ENCODE measurements at places on chromosomes 11 and 22.
A peak's percentile ranks its signal among the peaks of the same experiment; 100 is the strongest.

DNA sequence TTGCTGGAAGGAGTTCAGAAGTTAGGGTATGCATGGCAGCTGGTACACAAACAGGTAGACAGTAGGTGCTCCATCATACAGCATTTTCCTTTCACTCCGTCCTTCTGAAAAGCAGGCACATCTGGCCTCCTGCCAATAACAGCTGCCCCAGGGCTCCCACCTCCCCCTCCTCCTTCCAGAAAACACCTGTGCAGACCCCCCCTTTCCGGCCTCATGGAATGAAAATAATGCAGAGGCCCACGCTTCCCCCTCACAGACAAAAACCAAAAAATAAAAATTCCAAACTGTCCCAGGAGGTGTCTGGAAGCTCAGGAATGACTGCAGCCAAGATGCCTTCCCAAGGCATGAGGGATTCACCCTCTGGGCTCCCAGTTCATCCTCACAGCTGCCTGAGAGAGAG, 185.5 kb downstream of the MN1 start:
- no peak for DNase-seq

DNA sequence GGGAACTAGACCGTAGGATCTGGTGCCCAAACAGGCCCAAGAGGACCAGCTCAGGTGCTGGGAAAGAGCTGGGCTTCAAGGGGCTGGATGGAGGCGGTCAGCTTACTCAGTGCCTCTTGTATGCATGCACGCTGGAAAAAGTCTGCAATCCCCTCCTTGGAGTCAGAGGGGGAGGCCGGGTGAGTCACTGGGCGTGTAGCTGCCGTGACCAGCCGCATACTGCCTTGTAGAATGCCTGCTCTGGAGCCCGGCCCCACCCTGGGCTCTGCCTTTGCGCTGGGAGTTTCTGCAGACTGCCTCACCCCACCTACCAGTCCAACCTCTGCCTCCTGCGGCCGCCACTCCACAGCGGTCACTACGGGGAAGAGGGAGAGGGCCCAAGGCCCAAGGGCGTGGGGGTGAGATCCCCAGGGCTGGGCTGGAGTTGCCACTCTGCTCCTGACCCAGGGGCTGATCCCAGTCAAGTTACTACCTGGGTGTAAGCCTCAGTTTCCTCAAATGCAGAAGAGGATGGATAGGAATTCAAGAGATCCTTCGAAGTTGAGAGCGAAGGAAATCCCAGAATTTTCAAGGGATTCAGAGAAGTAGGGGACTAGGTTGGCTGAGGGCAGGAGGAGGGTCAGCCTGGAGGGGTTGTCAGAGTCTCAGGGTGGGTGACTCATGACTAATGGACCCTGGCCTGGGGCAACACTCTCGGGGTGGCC, 4.2 kb downstream of the MRGPRF start:
- DNase-seq: peak; percentile 64

- DNase-seq: no peak
Observed at GRCh38 chr11:44755556-44756523, 29.1 kb downstream of the TSPAN18 start.

DNA sequence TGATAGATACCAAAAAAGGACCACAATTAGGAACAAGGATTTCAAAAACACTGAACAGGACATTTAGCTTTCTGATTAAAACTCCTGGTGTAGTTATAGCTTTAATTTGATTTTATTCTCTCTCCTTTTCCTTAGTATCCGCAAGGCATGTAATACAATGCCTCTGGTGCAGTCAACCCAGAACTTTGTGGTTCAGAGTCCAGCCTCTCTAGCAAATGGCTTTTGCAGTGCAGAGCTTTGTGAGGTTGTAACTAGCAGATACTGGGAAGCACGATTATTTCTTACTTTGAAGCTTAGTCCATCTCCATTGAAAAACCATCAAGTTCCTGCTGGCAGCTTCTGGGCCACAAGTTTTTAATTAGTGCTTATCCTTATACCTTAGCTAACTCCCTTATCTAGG, 79.8 kb downstream of the GRIA4 start:
- DNase-seq: no peak

GRCh38 chr22:24982301-24983056, 30.0 kb downstream of the KIAA1671 start:
- DNase-seq: no peak

- DNase-seq: no peak
Observed at GRCh38 chr22:25750569-25751173, 8.7 kb downstream of the MYO18B start.

GRCh38 chr22:49320714-49321476, 506.8 kb downstream of the BRD1 start:
- DNase-seq: no peak

- DNase-seq: peak; percentile 90
Observed at GRCh38 chr11:12175694-12176241, 65.4 kb downstream of the MICAL2 start.

DNA sequence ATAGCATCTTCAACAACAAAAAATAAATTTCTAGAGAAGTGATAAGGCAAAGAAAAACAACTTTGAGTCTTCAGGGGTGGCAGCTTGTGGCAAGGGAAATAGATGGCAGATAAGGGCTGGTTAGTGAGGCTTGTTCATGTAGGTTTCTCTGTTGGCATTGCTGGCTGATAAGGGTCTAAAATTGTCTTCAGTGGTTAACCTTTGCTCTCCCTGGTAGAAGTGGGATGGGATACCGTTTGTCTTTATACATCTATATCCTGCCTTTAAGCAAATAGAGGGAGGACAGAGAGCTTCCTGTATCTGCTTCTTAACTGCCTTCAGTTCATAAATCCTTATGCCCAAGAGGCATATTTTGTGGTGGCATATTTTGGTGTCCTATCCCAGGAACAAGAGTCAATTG, 57.1 kb downstream of the TRAF6 start:
- DNase-seq: no peak

DNA sequence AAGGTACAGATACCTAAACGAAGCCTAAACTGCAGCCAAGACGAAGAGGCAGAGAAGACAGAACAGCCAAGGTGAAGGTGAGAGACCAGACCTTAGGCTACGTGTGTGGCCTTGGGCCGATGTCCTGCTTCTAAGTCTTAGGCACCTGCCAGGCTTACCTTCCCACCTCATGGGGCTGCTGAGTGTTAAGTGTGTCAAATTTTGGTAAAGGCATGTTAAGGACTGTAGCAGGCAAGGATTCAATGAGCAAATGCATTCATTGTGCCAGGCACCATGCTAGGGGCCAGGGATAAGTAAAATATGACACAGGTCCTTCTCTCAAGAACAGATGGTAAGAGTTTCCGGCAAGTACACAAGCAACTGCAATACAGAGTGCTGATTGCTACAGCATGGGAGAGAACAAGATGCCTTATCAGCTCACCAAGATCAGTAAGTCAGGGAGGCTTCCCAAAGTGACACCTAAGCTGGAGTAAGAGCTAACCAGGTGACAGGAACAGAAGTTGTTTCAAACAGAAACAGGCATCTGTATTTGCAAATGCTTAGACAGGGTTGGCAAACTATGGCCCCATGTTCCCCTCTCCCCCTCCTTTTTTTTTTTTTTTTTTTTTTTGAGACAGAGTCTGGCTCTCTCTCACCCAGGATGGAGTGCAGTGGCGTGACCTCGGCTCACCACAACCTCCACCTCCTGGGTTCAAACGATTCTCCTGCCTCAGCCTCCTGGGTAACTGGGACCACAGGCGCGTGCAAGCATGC, 46.7 kb downstream of the CLTCL1 start:
- no peak for DNase-seq

- DNase-seq: no peak
Observed at GRCh38 chr11:71075116-71075720, 177.2 kb downstream of the SHANK2 start.

DNA sequence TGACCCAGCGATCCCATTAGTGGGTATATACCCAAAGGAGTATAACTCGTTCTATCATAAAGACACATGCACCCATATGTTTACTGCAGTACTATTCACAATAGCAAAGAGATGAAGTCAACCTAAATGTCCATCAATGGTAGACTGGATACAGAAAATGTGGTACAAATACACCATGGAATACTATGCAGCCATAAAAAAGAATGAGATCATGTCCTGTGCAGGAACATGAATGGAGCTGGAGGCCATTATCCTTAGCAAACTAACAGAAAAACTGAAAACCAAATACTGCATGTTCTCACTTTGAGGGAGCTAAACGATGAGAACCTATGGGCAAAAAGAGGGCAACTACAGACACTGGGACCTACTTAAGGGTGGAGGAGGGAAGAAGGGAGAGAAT, 146.8 kb downstream of the SBF2 start:
- no peak for DNase-seq

GRCh38 chr11:122578171-122578825, 77.2 kb upstream of the UBASH3B start:
- no peak for DNase-seq

- no peak for DNase-seq
Observed at GRCh38 chr11:119262668-119263351, 54.1 kb downstream of the MCAM start.

GRCh38 chr11:27558401-27558800, 51.8 kb upstream of the LIN7C start:
- DNase-seq: no peak

DNA sequence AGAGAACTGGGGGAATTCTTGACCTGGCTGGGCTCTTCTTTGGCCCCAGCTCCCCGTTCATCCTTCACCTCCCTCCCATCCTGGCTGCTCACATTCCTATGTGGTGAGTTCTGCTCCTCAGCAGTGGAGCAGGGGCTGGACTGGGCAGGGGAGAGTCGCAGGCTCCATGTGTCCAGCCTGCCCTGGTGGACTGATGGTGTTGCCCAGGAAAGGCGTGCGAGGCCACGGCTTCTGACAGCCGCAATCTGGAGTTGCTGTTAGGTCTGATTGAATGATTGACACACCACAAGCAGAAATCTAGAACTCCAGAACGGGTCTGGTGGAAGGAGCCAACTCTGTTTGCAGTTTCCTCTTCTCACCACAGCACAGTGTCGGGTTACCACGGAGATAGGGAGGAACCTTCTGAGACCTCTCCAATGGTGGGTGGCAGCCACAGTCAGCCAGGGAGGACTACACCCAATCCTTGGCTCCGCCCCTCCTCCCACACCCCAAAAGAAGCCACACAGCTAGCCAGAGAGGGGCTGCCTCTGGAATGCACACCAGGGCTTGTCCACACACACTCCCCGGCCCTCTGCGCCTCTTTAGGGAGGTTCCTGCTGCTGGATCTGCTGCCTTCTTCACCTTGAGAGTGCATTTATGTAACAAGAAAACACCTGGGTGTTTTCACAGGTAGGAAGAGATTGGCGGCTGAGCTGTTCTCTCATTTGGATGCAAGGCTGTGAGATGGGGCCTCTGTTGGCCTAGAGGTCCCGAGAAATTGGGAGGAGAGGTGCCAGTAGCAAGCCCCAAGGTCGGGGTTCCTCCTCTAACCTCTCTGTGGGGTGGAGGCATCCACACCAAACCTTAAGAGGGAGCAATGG, 56.4 kb upstream of the CD44 start:
- DNase-seq: no peak

GRCh38 chr22:17684245-17684644, 45.7 kb downstream of the BCL2L13 start:
- DNase-seq: no peak

- no peak for DNase-seq
Observed at GRCh38 chr11:118086913-118087768, at the start of gene SMIM35. Gene SMIM35, minus strand, starts transcription at chr11:118086963. Its CDS starts 206 bp downstream, at chr11:118086757.

GRCh38 chr11:77547863-77548551, 41.7 kb upstream of the AQP11 start:
- DNase-seq: peak; percentile 10

- no peak for DNase-seq
Observed at GRCh38 chr11:8712506-8712905, 29.9 kb downstream of the RPL27A start.

DNA sequence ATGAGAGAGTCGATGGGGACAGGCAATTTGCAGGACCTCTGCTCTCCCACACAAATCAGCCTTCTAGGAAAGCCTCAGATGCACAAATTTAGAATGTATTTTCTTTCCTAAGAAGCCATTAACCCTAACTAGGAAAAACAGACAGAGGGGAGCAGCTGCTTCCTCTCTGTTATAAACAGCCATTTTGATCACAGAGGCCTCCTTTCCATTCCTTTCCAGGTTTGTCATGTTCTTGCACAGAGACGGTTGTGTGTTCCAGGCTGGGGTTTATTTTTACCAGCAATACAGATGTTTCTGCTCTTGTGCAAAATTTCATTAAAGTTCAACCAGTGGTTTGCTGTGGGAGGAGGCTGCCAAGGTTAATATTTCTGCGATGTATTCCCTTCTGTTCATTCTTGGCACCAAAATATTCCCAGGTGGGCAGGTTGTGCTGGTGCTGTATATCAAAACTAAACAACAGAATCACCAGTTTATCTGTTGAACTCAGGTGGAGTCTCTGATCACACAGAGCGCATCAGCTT, 90.2 kb downstream of the NAV2 start:
- DNase-seq: no peak

DNA sequence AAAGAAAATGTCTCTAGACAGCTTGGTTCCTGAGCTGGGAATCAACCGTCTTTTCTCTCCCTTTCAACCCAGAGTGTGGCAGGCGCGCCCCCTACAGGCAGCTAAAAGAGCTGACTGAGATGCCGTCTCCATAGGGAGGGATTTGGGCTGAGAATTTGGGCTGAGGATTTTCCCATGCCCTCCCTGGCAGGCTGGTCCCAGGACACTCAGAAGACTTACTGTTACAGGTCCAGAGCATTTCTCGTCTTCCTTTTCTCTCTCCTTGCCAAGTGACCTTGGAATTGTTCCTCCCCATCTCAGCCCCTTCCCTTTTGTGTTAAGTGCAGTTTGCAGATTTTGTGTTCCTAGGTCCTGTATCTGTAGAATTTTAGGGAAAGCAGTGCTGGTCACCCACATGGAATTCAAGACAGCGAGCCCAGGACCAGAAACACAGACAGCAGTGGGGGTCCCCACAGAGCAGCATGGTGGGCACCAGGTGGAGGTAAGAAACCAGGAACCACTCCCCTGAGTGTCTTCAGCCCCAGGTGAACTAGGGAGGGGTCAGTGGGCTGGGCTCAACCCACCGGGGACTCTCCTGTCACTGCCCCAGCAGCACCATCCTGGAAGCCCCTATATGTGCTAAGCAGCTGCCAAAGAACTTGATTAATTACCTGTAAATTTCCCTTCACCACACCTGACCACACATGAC, 9.9 kb upstream of the IGLL5 start:
- DNase-seq: no peak

DNA sequence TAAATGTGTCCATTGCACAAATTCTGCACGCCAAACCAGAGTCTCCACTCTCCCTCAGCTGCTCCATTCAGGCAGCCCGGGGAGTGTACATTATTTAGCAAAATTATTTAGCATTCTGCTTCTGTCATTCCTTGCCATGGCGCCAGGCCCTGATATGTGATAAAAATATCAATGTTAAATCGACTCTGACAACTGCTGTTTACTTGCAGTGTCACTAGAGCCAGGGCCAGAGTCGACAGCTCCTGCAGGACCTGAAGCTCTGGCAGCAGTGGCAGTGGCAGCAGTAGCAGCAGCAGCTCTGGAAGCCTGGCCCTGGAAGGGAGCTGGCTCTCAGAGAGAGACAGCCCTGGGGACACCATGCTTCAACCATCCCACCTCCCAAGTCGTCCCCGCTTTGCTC, 224.5 kb downstream of the BUD13 start:
- no peak for DNase-seq

DNA sequence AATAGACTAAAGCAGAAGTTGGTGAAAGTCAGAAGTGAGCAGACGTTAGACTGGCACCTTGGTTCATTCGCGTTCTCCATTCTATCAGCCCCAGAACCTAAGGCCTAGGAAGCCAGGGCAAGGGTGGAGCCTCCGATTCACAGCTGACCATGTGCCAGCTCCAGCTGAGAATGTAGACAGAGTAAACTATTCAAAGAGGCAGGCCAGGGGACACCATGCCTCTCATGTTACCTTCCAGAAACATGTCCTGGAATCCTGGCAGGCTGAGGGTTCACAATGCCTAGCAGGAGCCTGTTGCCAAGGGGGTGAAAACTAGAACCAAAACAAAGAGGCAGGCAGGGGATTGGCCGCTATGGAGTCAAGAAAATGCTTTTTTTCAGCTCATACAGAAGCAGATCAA, 224.4 kb upstream of the POU2AF2 start:
- no peak for DNase-seq

GRCh38 chr11:31240340-31240904, 129.1 kb downstream of the DCDC1 start:
- DNase-seq: peak; percentile 14

Data from epithelial cell of prostate (primary cell).